ENCODE measurements at places on chromosomes 13 and 19. TPM values are rescaled to one million over a fixed set of nuclear protein-coding genes. Genes with fewer than 3 reads are reported as not detected.

GRCh38 chr19:41595890-41596280 lies 19.9 kb downstream of the CEACAM21 start:
- DNase-seq, result no peak

- DNase-seq, result no peak
Observed at GRCh38 chr13:65260946-65261891, 1968.9 kb downstream of the PCDH9 start.

DNA sequence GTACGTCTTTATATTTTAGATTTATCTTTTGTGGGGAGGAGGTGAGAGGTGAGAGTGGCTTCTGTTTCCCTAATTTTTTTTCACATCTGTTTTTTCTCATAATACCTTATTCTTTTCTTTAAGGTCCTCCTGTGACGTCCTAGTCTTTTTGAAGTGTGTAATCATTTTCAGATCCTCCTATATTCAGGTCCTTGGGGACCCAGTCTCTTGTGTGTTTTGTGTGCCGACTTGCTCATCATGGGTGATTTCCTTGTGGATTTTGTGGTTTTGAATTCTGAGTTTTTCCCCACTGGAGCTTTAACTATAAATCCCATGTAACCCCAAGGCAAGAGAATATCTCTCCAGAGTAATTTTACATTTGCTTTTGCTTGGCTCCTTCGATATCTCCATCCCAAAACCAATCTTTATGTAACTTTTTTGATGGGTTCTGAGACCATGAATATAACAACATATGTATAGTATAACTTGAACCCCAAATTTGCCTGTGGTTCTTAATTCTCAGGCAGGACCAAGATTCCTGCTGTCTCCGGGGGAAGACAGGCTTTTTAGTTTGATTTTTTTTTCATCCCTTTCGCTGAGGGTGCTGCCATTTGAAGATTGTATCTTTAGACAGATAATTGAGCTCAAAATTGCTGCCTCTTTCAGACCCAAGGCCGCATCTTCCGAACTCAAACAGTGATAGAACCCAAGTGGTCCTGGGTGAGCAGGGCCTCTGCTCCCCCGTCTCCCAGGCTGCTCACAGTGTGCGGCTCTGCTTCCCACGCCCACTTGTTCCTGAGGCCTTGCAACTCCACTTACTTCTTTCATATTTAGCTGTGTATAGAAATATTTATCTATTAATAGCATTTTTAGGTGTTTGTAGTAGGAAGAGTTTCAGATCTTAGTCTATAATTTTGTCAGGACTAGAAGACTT lies 59.1 kb upstream of the GPR183 start:
- no peak for DNase-seq

GRCh38 chr19:12769689-12770088 lies 5.7 kb downstream of the HOOK2 start:
- DNase-seq, result no peak

DNA sequence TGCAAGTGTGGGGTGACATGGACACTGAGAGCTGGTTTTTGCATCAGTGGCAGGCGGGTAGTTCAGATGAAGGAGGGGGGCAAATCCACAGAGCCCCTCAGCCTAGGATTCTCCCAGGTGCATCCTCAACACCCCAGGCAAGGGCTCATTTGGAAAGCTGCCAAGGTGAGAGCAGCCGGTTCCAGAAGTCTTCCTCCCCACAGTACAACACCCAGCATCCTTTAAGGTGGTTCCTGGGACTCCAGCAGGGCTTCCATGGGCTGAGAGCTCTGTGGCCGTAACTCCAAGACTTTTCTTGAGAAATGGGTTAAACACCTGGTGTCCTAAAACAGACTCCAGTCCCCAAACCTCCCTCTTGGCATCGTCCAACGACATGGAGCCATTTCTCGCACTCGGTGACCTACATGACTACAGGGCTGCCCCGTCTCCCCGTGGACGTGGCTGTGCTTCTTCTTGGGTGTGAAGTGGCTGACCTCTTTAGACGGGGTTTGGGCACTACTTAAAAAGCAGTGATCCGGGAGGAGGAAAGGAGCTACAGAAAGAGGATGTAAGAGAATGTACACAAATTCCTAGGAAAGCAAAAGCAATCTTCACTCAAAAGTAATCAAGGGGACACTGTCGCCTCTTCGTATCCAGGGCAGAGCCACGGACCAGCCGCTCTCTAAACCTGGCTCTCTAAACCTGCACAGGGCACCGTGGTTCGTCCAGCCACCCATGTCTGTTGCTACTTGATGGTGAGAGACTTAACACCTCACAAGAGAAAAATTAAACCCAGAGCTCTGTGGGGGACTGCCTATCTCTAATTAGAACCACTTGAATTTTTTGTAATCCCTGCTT lies 25.5 kb downstream of the RANBP3 start:
- DNase-seq, result no peak

DNA sequence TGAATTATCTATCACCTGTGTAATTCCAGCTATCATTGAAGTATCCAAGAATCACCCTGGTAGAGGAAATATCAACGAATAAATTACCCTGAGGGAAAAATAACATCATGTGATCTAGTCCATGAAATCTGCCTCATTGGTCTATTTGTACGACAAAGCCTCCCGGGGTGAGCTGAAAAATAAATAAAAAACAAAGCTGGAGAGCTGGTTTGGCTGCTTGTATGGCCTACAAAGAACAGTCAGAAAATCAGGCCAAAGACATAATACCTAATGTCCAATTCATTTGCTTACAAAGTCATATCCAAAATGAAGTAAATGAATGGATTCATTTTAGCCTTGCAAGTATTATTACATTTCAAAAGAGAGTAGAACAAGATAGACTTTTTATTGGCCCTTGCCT lies 449.9 kb downstream of the KLF12 start:
- DNase-seq, result no peak

Gene TRIM28
- 457 TPM for total RNA-seq

Gene RNF225
- not detected for total RNA-seq

Gene ZNF296
- total RNA-seq, result 0.54 TPM

Gene OR7G2
- not detected for total RNA-seq

Gene KLK10
- total RNA-seq, result 11.1 TPM
